ENCODE measurements at places on chromosomes 5 and 9.

DNA sequence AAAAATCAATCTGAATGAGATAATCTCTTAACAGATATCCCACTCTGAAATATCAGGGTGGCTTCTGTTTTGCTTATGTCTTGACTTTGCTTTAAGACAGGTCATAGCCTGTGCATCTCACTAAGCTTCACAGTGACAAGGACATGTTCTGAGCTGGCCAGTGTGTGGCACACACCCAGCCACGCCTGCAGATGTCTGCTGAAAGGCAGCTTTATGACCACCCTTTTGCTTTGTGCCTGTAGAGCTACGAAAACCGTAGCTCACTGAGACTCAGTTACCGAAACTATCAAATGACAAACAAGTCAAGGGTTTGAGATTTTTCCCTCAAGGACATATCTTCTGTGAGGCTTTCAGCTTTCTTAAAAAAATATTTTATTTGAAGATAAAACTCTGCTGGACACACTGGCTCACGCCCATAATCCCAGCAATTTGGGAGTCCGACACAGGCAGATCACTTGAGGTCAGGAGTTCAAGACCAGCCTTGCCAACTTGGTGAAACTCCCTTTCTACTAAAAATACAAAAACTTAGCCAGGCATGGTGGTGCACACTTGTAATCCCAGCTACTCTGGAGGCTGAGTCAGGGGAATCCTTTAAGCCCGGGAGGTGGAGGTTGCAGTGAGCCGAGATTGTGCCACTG lies 233.2 kb downstream of the SPATA31A1 start:
- DNase-seq = no peak

DNA sequence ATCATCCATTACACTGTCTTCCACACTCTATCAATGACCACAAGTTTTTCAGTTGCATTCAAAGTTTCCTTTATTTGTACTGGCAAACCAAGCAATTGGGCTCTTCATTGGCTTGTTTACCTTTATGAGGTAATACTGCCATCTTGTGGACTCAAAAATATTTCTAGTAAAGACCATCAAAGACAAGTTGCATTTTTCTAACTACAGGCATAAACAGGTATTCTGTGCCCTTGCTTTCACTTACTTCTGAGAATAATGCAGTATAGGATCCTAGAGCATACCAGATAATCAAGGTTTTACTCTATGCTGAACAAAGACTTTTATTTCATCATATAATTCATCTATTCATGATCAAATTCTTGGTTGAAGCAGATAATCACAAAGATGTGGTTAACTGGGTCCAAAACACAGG lies 173.7 kb upstream of the POU5F2 start:
- no peak for DNase-seq

DNA sequence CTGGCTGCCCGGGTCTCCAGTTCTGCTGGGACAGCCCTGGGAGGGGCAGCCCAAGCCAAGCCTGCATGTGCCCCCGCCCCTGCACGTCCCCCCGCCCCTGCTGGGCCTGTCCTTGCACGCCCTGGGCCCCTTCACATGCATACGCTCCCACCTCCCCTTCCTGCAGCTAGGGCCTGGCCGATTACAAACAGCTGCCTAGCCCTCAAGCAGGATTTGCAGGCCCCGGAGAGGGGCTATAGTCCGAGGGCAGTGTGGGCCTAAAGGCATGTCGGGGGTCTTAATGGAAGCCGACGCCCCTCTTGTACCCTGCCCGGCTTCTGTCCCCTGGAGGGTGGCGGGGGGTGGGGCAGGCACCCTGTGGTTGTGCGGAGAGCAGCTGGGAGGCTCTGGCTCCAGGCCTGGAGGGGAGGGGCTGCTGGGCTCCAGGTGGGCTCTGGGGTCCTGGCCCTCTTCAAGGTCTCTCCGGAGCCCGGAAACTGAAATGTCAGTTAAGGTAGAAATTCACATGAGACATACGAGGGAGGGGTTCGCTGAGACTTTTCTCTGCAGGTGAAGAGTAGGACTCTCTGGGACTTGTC lies 16.9 kb downstream of the COL5A1 start:
- DNase-seq = no peak

- no peak for DNase-seq
Measured at GRCh38 chr9:14907696-14908095, 2.5 kb downstream of the FREM1 start.

DNA sequence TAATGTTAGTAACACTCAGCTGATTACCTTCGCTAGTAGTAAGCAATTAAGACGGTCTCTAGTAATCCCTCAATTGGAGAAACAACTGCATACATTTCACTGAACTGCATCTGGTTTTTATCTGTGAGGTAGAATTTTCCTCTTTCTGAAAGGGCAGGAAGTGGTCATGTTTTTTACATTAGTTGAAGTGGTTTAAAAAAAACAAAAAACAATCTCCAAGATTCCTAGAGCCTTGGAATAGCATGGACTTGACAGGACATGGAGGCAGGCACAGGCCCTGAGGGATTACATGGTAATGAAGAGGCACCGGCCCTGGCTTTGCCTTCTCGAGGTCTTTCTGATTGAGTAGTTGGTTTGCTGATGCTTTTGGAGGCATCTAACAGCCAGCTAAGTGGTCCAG lies 25.8 kb downstream of the THBS4 start:
- no peak for DNase-seq

- DNase-seq = peak; percentile 53
Measured at GRCh38 chr9:115691693-115692092, 461.9 kb upstream of the PAPPA start.

GRCh38 chr9:5510360-5510931 lies at the start of gene PDCD1LG2:
Gene PDCD1LG2 (plus strand): TSS chr9:5510531. CDS start chr9:5522547, 12,016 bp downstream.
- DNase-seq = no peak

- DNase-seq = no peak
Measured at GRCh38 chr9:83794051-83794450, 23.5 kb downstream of the GKAP1 start.

DNA sequence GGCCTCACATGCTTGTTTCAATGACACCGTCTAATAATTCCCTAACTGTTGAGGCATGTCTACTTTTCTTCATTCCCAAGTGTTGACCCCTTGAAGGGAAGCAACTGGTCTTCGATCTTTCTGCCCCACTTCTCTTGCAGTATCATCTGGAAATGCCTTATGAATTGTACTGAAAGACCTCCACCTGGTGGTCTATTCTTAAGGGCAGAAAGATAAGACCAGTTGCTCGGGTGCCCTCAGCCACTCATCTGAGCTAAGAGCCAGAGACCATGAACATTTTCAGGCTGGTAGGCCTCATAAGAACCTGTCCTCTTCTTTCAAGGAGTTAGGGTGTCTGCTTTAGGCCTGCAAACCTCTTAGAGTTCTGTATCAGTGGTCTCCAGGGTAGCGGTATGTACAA lies 542.5 kb downstream of the CTNND2 start:
- no peak for DNase-seq

DNA sequence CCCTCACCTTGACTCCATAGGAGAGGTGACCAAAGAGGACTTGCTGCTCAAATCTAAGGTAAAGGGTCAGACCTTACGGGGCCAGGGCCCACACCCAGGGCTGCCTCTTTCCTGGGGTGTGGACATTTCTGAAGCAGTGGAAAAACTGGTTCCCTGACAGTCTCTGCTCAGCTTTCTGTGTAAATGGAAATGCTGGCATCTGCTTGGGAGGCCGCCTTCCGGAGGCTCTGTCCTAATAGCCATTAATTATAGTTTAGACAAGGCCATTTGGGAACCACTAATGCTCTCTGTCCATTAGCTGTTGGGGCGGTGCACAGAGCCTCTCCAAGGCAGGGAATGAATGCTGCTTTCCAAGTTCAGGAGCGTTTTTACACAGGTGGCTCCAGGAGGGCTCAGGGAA lies 17.3 kb downstream of the USP20 start:
- DNase-seq = no peak

DNA sequence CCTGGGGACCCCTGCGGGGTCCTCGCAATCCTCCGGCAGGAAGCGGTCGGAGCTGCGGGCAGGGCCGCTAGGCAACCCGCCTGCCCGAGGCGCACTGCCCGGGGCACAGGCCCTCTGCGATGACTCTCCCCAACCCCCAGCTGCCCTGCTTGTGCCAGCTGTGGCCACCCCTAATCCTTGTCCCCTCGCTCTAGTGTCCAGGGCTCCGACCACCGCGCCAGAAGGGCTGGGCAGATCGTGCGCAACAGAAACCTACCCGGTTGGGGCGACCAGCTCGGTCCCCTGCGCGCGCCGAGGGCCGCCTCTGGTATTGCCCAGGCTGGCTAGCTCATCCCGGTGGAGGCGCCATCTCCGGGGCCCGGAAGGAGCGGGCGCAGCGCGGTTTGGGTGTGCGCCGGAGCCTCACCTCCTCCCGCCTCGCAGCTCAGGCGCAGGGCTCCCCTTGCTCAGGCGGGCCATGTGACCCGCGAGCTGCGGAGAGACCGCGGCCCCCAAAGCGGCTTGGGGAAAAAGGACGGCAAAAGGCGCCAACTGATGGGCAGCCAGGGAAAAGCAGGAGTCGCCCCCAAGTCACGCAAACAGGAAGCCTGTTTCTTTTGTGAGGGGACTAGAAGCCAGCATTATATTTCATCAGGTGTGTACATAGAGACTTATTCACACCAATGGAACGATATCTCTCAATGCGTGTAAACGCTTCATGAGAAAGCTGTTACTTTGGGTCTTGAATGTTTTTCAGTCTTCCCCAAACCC lies 46.8 kb upstream of the RNF20 start:
- DNase-seq = peak; percentile 82

- no peak for DNase-seq
Measured at GRCh38 chr5:154046486-154046885, 7.7 kb downstream of the MFAP3 start.

DNA sequence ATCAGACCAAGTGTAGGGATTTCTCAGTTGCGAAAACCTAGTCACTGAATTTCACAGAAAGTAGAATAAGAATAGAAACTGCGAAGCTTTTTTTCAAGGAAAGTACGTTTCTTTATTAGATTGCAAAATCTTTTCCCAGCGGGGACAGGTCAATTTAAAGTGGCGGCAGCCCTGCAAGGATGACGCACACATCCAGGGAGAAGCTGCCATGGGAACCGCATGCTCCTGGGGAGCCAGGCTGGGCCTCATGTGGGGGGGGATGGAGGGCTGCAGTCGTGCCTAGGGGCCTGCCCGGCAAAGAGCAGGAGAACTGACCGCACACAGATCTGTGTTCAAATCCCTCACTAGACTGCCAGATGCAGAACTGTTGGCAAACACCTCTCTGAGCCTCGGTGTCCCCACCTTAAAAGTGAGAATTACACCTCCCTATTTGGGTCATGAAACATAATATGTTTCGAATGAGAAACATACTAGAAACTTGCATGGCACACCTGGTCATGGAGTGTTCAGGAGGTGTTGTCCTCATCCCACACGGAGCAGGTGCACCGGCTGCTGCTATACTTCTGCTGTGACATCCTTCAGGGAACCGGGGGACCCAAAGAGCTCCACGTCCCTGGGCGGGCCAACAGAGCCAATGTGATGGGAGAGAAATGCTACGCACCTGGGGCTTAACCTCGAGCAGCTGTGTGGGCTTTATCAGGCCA lies 127.8 kb upstream of the PHYKPL start:
- DNase-seq = no peak

- no peak for DNase-seq
Measured at GRCh38 chr9:86577420-86578333, 223.5 kb upstream of the TUT7 start.

DNA sequence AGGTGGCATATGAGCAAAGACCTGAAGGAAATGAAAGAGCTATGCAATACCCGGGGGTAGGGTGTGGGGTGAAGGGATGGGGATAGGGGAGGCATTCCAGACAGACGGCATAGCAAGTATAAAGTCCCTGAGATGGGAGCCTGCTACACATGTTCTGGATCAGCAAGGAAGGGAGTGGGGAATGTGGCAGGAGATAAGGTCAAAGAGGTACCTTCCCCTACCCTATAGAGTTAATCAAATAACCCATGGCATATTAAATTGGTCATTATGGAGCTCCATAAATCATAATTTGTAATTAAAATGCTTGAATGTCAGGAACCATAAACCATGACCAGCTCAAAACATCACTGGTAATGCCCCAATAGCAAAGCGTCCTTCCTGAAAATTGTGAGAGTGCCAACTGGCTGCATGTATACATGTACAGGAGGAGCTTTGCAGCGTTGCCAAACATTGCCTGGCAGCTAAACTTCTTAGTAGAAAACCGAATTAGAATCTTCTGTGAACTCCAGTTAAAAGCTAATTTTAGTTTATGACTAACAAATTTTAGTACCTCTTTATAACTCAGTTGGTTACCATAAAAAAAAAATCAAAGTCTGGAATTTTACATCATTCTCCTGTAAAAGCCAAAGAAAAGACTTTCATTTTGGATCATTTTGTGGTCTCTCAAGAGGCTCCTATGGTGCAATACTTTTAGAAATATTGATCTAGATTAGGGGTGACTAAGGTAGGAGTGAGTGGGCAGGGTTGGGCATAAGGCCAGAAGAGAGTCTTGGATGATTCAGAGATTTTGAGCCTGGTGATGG lies 4.7 kb downstream of the DNAI1 start:
- DNase-seq = peak; percentile 90

DNA sequence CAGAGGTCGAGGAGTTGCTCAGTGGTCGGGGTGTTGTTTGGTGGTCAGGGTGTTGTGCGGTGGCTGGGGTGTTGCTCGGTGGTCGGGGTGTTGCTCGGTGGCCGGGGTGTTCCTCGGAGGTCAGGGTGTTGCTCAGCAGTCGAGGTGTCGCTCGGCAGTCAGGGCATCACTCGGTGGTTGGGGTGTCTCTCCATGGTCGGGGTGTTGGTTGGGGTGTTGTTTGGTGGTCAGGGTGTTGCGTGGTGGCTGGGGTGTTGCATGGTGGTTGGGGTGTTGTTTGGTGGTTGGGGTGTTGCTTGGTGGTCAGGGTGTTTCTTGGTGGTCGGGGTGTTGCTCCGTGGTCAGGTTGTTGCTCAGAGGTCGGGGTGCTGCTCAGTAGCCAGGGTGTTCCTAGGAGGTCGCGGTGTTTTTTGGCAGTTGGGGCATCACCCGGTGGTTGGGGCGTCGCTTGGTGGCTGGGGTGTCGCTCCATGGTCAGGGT lies 11.0 kb upstream of the GPSM1 start:
- no peak for DNase-seq

- DNase-seq = no peak
Measured at GRCh38 chr5:148839960-148840359, 13.5 kb downstream of the ADRB2 start.

DNA sequence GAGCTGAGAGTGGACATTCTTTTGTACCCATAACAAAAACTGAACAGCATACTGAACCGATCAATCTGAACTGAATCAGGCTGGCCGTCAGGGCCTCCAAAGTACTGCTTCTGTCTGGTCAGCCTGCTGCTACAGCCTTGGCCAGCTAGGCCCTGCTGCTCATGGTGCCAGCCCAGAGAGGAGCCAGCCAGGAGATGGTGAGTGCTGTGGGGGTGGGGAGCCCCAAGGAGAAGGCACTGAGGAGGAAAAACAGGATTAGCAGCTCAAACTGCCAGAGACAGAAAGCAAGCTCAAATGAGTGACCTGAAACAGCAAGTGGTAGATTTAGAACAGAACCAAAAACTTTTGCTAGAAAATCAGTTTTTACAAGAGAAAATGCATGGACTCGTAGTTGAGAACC lies 23.9 kb downstream of the SRP19 start:
- DNase-seq = no peak

DNA sequence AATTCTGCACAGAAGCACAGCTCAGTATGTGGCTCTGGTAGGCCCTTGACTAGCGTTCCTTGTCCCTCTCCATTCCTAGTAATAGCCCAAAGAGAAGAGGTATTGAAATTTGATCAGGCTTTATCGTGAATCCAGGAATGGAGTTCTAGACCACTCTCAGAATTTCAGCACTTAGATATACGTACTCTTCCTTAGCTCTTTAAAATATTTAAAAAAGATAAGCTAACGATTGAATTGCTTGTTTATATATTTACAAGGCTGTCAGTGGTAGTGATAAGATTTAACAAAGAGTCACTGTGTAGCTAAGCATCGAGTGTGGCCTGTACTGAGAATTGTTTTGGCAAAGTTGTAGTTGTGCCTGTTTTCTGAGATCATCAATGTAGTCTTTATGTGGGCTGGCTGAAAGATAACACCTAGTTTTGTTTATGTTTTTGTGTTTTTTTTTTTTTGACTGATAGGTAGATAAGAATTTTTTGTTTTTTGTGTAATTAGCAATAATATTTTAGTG lies 2.5 kb downstream of the KIAA1958 start:
- no peak for DNase-seq
